ENCODE measurements at places on chromosomes 5 and 9.

- no peak for DNase-seq
These were observed 2352.7 kb downstream of the MAT2B start for GRCh38 chr5:165858118-165858517.

- no peak for DNase-seq
These were observed 923.0 kb upstream of the SEMA6A start for GRCh38 chr5:117497601-117498000.

GRCh38 chr5:39040875-39041274 lies 33.3 kb downstream of the RICTOR start:
- no peak for DNase-seq

- DNase-seq, result no peak
These were observed 45.6 kb upstream of the RUFY1 start for GRCh38 chr5:179504600-179505396.

GRCh38 chr5:1484730-1485578 lies 38.8 kb downstream of the LPCAT1 start:
- DNase-seq, result no peak

- DNase-seq, result no peak
These were observed 3.4 kb upstream of the CTSL start for GRCh38 chr9:87722393-87723088.

DNA sequence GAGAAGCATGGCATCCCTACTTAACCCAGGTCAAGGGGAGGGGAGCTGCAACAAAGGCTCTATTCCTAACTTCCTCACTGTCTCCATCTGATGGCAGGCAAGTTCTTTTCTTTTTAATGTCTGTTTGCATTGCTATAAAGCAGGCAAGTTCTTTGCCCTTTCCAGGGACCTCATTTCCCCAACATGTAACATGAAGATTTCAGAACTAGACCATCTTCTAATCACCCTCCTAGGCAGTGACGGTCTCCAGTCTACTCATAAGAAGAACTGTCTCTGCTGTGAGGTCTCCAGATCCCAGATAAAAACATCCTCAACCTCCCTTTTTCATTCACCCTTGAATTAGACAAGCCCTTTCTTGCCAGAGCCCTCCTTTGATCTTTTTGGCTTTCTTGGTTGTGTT lies 42.1 kb downstream of the PPP1R2B start:
- DNase-seq, result no peak

GRCh38 chr5:66867618-66868322 lies 271.6 kb downstream of the MAST4 start:
- DNase-seq, result no peak

DNA sequence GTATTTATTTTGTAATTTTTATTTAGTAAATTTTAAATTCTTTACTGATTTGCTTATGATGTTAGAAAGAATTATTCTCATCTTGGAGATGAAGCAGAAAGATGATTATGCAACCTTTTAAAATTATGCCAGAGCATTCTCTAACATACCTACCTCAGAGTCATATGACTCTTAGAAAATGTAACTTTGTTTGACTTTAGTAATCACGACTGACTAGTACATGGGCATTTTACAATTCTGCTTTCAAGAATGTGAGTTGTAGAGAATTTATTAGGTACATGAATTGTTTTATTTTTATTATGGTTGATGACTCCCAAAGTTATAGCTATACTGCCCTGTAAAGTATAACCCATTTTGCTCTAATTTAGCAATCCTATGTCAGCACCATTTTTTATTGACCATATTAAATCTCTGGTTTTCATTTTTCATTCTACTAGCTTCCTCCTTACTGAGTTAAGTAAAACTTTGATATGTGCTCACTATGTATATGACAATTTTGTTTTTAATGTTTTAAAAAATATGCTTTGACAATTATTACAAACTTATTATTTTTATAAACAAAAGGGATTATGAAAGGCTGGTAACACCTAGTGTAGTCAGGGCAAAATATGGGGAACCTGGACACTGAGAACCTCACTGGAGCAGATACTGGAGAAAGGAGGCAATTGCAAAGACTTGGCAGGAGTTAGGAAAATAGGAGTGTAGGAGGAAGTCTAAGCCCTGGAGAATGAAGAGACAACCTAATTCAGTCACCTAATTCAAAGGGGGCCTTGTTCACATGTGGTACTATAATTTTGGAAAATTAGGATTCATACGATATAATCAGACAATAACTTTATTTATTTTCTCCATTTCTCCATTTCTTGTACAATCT lies 249.7 kb upstream of the DAB2 start:
- DNase-seq, result no peak

GRCh38 chr5:62460578-62460983 lies 48.0 kb downstream of the IPO11 start:
- DNase-seq, result no peak

GRCh38 chr5:134506054-134507039 lies 19.1 kb upstream of the JADE2 start:
- no peak for DNase-seq

GRCh38 chr5:170493028-170493820 lies 10.6 kb upstream of the KCNIP1 start:
- no peak for DNase-seq

- no peak for DNase-seq
These were observed 67.2 kb upstream of the ANGPTL2 start for GRCh38 chr9:127189628-127190027.

DNA sequence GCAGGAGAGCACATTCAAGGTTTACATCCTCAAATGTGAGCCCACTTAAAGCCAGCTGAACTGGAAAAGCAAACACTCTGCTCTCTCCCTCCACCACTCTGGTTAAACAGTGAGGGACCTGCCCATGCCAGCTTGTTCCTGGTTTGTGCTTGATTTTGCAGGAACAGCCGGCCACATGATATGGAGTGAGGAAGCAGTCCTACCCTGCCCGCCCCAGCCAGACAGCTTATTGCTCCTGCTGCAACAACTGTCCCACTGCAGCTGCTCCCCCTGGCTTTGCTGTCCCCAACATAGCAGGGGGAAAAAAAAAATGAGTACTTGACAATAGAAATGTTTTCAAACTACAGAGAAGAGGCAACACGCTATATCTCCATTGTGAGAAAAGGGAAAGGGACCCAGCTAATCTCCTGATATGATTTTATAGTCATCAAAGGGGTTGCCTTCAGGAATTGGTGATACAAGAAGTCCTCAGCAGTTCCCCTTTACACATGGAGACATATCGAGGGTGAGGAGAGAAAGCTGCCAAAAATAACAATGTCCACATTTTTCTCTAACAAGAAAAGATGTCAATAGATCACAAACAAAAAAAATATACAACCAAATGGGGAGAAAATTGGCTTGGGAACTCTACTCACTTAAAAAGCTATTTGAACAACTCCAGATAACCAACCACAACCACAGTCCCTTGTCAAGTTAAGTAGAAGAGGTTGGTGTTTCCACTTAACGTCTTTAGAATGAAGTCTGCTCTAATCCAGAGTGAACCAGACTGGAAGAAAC lies 4.6 kb downstream of the MYO10 start:
- no peak for DNase-seq

- DNase-seq, result no peak
These were observed 72.2 kb downstream of the MED27 start for GRCh38 chr9:132007371-132008025.

DNA sequence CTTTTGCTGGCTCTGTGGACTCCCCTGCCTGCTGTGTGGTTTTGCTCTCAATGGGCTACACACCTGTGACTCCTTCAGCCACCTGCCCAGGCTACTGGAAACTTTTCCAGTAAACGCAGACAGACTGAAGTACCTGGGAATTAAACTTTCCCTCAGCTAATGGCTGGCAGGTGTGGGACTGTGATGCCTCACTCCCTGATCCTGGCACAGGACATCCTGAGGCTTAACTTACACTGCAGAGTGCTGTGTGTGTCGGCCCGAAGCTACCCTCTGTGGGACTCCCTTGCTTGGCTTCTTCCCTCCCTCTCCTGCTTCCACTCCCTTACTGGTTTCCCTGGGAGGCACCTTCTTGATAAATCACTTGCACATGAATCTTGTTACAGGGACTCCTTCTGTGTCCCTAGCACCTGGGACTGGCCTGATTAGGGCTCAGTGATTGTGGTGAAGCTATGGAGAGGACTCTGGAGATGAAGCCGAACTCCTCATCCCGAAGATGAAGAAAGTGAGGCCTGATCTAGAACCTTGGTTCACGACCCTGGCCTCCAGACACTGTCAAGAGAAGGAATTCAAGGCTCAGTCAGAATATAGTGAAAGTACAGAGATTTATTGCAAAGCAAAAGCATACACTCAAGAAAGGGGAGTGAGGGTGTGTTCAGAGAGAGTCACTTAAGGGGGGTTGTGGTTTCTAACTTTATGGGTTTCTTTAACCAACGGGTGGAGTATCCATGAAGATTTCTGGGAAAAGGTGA lies 113.4 kb upstream of the ALDH1B1 start:
- DNase-seq, result no peak

- no peak for DNase-seq
These were observed 77.3 kb upstream of the MAP3K1 start for GRCh38 chr5:56737951-56738606.

GRCh38 chr5:56565283-56565615 lies 250.1 kb upstream of the MAP3K1 start:
- no peak for DNase-seq

DNA sequence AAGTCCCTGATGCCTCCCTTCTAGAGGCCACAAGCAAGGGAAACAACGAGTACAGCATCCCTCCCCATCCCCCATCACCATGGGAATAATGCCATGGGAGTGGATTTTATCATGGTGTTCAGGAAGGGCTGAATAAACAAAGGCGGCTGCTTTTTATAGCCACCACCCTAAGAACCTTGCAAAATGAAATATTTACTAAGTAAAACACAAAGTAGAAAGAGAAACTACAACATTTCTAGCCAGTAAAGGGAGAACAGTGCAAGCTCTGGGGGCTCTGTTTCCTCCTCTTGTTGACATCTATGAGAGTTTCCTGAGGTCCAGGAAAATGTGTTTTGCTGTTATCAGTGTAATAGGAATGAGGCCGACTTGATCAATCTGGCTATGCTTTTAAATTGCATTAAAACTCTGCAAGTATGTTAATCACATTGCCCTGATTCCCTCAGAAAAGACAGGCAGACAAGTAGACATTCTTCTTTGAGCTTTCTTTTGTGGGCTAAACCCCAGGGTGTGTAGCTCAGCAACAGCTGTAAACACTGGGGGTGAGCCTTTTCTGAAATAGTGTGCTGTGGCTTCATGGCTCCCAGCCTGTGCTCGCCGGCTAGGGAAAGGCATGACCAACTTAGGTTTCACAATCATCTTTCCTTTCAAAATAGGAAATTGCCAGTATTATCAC lies 31.1 kb downstream of the SV2C start:
- no peak for DNase-seq

- DNase-seq, result no peak
These were observed 28.0 kb downstream of the SKP2 start for GRCh38 chr5:36179950-36180349.

GRCh38 chr9:35774907-35775635 lies 16.3 kb upstream of the NPR2 start:
- no peak for DNase-seq

DNA sequence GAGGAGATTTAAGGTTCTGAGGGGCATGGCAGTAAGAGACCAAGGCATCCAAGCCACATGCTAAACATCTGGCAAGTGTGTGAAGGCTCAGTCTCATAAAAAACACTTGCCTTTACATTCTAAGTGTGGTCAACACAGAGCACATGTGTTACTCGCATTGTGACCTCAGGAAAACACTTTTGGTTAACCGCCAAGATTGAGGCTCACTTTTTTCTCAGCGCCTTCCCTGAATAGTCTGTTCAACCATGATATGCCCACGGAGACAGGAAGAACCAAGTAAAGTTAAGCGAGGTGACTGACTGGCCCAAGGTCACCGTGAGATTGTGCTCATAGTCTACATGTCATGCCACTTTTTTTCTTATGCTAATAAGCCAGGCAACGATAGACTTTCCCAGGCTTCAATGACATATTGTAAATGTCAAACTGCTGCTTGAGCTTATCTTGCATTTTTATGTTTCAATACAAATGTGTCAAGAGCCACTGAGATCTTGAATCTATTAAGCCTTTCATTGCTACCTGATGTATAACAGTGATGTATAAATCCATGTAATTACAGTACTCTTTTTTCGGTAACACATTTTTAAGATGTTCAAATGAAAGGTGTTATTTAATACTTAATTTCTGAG lies 21.1 kb upstream of the IL9 start:
- no peak for DNase-seq

- no peak for DNase-seq
These were observed 11.6 kb downstream of the CEMIP2 start for GRCh38 chr9:71756753-71757152.

GRCh38 chr9:95505717-95506427 lies 10.9 kb downstream of the PTCH1 start:
- peak; percentile 3 for DNase-seq

DNA sequence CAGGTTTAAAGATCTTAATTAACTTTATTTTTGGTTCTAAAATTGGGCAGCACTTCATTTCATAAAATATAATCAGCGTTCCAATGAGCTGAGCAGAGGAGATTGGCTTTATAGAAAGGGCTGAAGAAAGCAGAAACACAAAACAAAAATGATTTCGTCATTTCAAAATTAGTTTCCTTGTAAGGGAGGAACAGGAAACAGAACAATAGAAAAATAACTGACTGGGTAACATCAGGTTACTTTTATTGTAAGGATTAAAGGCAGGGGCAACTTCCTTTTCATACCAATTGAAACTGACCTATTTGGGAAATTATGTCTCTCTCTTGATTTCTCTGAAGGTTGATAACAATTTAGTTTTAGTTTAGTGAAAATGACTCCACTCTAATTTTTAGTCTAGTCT lies 157.1 kb downstream of the ATP10B start:
- DNase-seq, result no peak

- no peak for DNase-seq
These were observed 210.2 kb downstream of the DAB2IP start for GRCh38 chr9:121861501-121862180.

DNA sequence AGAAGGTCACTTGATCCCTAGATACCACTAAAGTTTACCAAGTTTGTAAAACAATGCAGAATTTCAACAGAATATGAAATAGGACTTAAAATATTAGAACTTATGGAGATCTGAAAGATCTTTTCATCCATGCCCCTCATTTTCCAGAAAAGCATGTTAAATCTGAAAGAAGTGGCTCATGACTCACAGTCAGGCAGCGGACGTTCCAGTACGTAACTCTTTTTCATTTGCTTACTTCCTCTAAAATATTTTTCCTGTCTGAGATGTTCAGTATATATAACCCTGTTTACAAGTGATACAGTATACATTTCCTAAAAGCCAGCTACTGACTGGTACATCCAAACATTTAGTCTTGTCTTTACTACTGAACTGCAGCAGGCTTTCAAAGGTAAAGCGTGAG lies 22.3 kb downstream of the FBXW2 start:
- no peak for DNase-seq

Data from activated T-helper 1 cell treated with anti-CD3 and anti-CD28 coated beads, Interleukin-2, amount 50 U/mL, for 16 hours (primary cell).